Stimulated activated CD4-positive, alpha-beta T cell treated with anti-CD3 and anti-CD28 coated beads, Interleukin-1b, Interleukin-23, amount 100 ng/mL, for 1 hour (primary cell): ENCODE measurements at places on chromosomes 6 and 20.

DNA sequence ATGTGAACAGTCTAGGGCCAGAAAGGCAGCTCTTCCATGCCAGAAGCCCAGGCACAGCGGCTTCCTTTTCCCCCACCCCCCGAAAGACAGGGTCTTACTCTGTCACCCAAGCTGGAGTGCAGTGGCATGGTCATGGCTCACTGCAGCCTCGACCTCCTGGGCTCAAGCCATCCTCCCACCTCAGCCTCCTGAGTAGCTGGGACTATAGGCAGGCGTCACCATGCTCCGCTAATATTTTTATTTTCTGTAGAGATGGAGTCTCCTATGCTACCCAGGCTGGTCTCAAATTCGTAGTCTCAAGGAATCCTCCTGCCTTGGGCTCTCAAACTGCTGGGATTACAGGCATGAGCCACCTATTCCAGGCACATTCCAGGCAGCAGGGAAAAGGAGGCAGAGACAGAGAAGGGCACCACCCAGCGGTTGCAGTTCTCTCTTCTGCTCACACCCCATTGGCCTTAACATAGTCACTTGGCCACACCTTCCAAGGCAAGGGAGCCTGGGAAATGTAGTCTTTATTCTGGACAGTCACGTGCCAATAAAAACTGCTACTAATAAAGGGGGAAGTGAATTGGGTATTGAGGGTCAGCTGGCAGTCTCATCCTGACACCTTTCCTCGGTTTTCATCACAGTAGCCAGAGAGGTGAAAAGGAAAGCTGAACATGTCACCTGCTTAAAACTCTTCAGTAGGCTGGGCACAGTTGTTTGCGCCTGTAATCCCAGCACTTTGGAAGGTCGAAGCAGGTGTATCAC lies 205.9 kb downstream of the ZMYND8 start:
- DNase-seq, result no peak

DNA sequence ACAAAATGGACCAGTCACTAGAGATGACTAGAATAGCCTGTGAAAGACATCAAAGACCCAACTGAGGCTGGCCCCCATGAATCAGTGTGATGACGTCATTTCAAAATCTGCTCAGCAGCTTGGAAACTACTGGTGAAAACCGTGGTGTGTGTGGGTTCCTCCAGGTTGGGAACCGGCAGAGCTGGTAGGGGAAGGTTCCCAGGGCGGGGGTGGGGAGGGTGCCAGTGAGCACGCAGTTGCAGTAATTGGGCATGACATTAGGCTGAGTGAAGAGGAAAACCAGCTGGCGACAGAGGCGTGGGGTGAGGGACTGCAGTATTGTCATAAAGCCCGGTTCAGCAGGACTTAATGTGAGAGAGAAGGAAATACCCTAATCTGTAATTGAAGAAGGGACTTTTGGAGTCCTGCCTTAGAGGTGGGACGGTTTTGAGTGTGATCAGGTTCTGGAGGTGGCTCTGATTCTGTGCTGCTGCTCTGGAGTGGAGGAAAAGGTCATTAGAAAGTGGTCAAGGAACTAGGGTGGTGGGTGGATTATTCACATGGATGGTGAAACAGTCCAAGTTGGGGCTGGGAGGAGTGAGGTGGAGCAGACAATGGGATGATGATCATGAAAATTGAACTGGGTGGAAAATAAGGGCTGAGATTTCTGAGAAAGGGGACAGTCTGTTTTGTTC lies 52.0 kb upstream of the MTHFD1L start:
- DNase-seq, result no peak

DNA sequence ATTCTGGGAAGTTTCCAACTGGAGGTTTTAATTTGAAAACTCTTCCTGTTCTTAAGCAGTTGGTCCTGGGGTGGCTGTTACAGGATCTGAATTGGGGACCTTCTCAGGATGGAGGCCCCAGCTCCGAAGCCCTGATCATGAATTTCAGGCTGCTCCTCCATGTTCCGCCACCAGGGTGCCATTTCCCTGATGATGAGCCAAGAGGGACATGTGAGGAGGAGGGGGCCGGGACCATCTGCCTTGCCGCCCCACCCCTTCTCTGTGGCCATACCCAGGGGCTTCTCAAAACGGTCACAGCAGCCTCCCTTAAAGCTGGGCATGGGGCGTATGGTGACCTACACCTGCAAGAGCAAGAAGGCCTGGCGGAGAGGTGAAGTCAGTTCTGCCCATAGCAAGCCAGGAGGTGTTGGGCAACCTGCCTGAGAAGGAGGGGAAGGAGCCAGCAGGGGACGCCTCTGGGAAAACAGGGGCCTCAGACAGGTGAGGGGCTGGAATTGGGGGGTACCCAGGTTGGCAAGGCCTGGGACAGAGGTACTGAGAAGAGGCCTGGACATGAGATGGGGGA lies 3.6 kb upstream of the BAK1 start:
- DNase-seq, result no peak

- no peak for DNase-seq
Observed at GRCh38 chr6:153210083-153210482, 79.0 kb upstream of the RGS17 start.

DNA sequence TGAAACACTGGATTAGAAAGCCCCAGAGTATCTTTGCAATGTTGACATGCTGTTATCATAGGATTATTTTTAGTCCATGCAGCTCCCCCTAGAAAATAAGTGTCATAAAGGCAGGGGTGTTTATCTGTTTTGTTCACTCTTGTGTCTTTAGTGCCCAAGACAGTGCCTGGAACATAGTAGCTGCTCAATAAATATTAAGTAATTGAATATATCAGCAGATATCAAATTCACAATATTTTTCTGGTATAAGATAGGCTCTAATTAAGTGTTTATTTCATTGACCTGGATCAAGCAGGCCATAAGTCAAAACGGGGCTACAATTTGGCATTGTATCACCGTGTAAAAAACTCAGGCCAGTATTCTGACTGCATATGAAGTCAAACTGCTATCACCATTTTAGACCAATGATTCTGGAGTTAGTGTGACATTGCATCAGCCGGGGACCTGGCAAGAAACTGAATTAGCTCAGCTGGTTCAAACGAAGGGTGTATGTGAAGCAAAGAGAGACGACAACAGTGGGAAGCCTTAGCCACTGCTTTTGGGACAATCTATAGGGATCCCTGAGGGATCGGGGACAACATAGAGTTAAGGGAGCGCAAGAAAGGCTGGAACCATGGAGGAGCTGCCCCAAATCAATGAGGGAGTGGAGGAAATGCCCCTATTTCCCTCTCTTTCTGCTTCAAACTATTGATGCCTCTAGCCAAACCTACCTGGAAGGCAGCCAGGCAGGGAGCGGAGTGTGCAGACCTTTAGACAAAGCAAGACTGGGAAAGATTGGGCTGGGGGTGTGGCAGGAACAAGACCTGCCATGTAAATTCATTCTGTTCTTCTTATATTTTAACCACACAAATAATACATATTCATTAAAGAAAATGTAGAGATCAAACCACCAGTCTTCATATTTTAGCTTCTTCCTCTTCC lies 112.2 kb downstream of the PLEKHG1 start:
- no peak for DNase-seq

- DNase-seq, result no peak
Observed at GRCh38 chr6:166692723-166693302, 65.8 kb upstream of the RPS6KA2 start.

GRCh38 chr20:39245685-39246311 lies 283.7 kb downstream of the DHX35 start:
- DNase-seq, result no peak

DNA sequence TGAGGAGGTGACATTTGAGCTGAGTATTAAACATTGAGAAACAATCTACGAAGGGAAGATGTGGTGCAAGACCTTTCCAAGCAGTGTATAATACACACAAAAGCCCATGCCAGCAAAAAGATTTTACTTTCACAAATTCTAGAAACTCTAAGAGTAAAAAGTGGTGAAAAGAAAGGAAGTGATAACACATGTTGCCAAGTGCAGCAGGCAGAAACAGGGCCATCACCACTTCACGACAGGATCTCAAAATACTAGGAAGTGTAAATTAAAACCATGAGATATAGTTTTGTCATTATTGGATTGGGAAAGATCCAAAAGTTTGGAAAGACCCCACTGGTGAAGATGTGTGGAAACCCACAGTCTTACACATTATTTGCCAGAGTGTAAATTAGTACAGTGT lies 1.7 kb upstream of the ENTPD6 start:
- DNase-seq, result no peak

GRCh38 chr20:63580796-63581461 lies 6.9 kb upstream of the HELZ2 start:
- peak; percentile 49 for DNase-seq

GRCh38 chr6:135251498-135252441 lies 70.7 kb downstream of the MYB start:
- DNase-seq, result no peak

DNA sequence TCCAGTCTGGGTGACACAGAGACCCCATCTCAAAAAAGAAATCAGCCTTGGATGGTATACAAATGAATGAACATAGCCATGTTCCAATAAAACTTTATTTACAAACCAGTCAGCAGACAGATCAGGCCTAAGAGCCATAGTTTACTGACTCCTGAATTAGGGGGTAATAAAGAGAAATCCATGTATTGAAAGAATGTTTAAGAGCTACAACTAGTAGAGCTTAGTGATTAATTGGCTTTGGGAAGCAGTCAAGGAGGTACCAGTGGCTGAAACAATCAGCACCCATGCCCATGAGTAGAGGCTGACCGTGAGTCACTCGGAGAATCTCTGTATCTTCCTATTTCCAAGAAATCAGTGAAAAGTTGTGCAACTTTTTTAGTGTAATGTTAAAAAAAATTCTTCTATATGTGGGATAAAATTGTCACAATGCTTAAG lies 223.6 kb upstream of the RREB1 start:
- DNase-seq, result no peak
